Natural killer cell treated with Interleukin-12 subunit alpha and Interleukin-12 subunit beta and Interleukin-15 and Interleukin-18, amount 100 ng/mL, for 72 hours (primary cell): ENCODE measurements at places on chromosomes 5 and 9. TPM values are rescaled to one million over a fixed set of nuclear protein-coding genes. Genes with fewer than 3 reads are reported as not detected.

Gene TRIO
- 40.1 TPM for total RNA-seq

Gene PCDHGA11
- 0.55 TPM for total RNA-seq

Gene PSAT1
- 51.8 TPM for total RNA-seq

Gene PTGS1
- 0.69 TPM for total RNA-seq

Gene ZNF367
- total RNA-seq = 12.8 TPM

Gene SNX18
- 31.8 TPM for total RNA-seq

Gene SOWAHA
- not detected for total RNA-seq

Gene MARCOL
- not detected for total RNA-seq

Gene SPINK9
- not detected for total RNA-seq

Gene CDC20B
- total RNA-seq = 0.31 TPM

Gene AIF1L
- total RNA-seq = not detected

Gene DNAH5
- not detected for total RNA-seq

Gene DMAC1
- total RNA-seq = 39.5 TPM

Gene ATP10B
- not detected for total RNA-seq

Gene FAT2
- total RNA-seq = not detected

Gene AQP3
- total RNA-seq = 1.9 TPM

Gene GLRA1
- total RNA-seq = not detected

Gene CCL21
- total RNA-seq = not detected

Gene PKD2L2
- total RNA-seq = not detected

Gene ALDH1B1
- total RNA-seq = 25.6 TPM

Gene SPEF2
- total RNA-seq = 9.5 TPM

Gene LOX
- total RNA-seq = not detected

Gene SLC45A2
- total RNA-seq = not detected

Gene PCDHB4
- total RNA-seq = not detected

Gene CDC14B
- total RNA-seq = 3.1 TPM

Gene SERF1A
- total RNA-seq = 11.3 TPM

Gene ZNF618
- total RNA-seq = 0.33 TPM

Gene PLPP7
- 0.74 TPM for total RNA-seq

Gene SPATA31C1
- total RNA-seq = not detected

Gene KIF24
- total RNA-seq = 8.7 TPM

Gene LRRC19
- not detected for total RNA-seq

Gene ZNF454
- total RNA-seq = not detected

Gene SLC23A1
- 0.36 TPM for total RNA-seq

Gene TEX48
- total RNA-seq = not detected

Gene HTR1A
- not detected for total RNA-seq

Gene ARSK
- total RNA-seq = 3.4 TPM
